Stimulated activated CD8-positive, alpha-beta memory T cell treated with anti-CD3 and anti-CD28 coated beads, Interleukin-4, amount 100 ng/mL, for 24 hours (primary cell): ENCODE measurements at places on chromosomes 11 and 22.

GRCh38 chr11:16827139-16827538 is 88.7 kb downstream of the C11orf58 start:
- no peak for DNase-seq

GRCh38 chr11:66115638-66116301 is 45.7 kb downstream of the PACS1 start:
- no peak for DNase-seq

GRCh38 chr11:74559110-74559933 is 33.1 kb upstream of the POLD3 start:
- DNase-seq = no peak

GRCh38 chr11:45343444-45343843 is 57.3 kb upstream of the SYT13 start:
- DNase-seq = no peak

DNA sequence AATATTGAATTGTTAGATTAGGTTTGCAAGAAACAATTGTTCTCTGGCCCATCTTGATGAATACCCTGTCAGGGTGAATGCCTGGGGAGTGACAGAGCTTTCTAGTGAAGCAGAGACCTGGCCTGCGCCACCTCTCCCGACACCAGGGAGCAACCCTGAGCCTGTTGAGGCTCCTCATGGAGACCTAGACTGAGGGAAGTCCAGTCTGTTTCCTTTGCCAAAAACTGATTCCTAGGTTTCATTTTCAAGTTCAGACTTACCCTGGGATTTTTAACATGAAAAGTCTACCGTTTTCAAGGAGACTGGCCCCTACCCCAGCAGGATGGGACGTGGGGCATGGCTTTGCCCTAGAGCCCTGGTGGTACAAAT is 173.7 kb upstream of the SORL1-AS1 start:
- no peak for DNase-seq

DNA sequence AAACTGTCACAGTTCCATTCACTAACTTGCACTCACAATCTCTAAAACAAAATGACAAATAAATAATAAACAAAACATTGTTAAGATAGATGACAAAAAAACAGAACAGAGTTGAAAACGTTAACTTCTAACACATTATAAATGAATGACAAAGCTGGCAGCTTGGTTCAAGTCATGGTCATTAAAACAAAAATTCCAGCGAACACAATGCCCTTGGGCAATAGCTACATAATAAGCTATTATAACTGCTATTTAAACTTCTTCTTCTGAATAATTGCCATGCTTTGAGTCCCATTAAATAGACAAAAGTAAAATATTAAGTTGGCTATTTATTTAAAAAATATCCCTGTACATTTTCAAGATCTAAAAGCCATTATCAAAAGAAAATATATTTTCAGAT is 54.7 kb downstream of the PICALM start:
- no peak for DNase-seq

DNA sequence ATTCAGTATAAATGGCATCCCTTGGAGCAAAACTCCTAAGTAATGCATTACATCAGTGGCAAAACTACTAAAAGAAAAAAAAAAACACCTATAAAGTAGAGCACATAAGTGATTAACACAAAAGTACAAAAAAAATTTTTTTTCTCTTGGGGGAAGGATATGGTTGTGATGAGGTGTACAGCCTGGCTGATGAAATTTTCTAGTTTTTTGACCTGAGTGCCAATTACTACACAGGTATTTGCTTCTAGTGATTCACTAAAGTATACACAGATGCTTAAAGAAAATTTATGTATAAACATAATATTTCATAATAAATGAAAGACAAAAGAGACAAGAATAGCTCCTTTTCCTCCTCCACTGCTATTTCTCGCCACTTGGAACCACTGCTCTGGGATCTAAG is 71.8 kb upstream of the APOA1 start:
- no peak for DNase-seq

DNA sequence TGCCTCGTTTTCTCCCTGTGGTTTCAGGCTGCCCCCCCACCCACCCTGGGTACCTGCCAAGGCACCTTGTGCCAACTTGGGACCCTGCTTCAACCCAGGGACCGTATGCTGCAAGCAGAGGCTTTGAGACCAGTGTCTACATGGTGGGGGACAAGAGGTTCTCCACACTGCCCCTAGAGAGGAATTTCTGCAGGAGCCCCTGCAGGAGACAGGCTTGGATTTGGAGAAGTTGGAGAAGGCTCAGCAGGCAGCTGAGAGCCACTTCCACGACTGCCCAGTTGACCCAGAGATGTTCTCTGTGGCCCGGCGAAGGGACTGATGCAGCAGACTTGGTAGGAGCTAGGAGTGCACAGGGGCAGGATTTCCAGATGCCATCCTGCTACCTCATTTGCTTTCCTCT is 20.1 kb upstream of the NNMT start:
- no peak for DNase-seq

DNA sequence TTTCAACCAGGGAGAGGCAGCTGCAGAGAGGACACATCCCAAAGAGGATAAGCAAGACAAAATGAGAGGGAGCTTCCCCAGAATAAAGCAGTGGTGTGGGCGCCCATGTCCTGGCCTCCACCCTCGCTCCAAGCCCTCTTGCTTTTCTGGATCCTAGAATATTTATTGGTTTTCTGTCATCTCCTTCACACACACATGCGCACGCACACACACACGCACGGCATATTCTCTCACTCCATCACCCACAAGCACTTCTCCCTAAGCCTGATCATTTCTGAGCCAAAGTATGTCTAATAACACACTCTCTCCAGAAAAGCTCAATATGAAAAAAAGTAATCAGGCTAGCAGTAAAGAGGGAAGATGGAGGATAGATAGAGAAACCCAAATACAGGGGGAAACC is 7.6 kb downstream of the IGSF9B start:
- DNase-seq = no peak

- no peak for DNase-seq
These were observed 4.4 kb downstream of the HPS4 start for GRCh38 chr22:26479043-26479791.

- DNase-seq = no peak
These were observed 3.7 kb downstream of the LYVE1 start for GRCh38 chr11:10564696-10565318.
